ENCODE measurements at places on chromosomes 4 and X.

- no peak for DNase-seq
These were observed 92.4 kb downstream of the HPGD start for GRCh38 chr4:174429701-174430410.

DNA sequence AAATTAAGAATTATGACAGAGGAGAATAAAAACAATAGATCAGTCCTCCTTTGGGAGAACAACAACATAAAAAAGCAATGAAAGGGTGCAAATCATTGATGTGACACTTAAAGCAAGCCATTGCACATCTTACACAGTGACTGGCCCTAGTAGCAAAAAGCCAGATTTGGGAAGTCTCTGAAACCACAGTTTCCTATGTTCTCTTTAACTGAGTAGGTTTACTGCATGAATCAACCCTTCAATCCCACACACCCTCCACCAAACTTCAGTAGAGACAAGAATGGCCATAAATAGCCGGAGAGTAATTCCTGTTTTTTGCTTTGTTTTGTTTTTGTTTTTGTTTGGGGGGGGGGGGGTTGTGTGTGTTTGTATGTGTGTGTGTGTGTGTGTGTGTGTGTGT lies 180.8 kb downstream of the VEGFC start:
- DNase-seq = no peak

- DNase-seq = no peak
These were observed 172.4 kb downstream of the PDGFC start for GRCh38 chr4:156799121-156799589.

DNA sequence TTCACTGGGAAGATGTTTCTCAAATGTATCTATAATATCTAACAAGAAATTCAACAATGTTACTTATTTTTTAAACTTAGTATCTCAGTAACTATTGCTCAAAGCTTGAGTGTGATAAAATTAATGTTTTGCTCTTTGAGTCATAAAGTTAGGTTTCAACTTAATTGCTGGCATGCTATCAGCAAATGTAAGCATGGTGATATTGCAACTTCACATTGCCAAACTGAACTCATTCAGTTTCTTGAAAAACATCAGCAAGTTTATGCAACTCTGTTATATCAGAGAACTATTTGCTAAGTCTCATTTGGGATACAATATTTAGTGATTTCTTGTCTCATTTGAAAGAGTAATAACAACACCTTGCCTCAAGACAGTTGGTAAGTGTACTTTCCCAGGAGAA lies 91.2 kb upstream of the KLF3 start:
- no peak for DNase-seq

GRCh38 chrX:19772096-19772821 lies 115.1 kb downstream of the SH3KBP1 start:
- DNase-seq = no peak

All from stimulated activated naive CD8-positive, alpha-beta T cell treated with anti-CD3 and anti-CD28 coated beads, Interleukin-15, Interleukin-2, amounts not matched to agents 100 U/mL and 50 U/mL, for 24 hours (primary cell).